Neural crest cell (in vitro differentiated cells): ENCODE measurements at places on chromosomes 3 and 15.

DNA sequence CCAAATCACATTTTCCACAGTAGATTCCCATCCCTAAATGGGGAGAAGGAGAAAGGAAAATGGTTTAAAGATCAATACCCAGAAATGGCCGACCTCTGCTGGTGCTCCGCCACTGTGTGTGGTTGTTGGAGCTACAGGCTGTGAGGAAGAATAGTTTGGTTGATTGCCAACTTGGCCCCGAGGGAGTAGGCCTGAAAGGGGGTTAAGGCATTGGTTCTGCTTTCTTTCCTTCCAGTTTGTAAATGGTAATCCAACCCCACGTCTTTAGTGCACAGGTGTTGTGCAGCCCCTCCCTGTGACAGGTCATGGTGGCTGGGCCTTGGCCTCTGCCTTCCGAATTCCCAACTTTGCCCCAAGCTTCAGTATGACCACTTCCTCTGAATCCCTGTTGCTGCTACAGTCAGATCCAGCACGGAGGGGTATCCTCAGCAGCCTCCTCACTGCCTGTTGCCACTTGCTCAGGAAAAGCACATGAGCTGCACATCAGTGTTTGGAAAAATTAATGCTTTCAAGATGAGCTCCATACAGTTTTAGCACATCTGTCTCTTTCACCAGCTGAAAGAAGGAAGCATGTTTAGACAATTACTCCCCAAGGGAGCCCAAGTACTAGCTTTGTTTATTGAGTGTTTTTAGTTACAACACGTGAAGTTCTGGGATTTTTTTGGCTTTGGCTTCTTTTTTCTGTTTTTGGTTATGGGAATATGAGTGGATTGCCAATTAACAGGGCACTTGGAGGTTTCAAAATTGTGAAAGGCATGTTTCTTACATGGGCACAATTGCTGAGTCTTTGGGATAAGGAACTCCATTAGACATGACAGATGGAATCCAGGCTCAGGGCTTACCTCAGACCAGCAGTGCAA is 92.3 kb upstream of the ROPN1 start:
- DNase-seq: no peak
- peaks cover 4% of the 10 kb centered on the region for H3K4me1 ChIP-seq
- no peak overlapping the region for H3K4me3 ChIP-seq
- H3K36me3 ChIP-seq: no peaks in the 10 kb centered on the region
- no peaks in the 10 kb centered on the region for H3K27me3 ChIP-seq

DNA sequence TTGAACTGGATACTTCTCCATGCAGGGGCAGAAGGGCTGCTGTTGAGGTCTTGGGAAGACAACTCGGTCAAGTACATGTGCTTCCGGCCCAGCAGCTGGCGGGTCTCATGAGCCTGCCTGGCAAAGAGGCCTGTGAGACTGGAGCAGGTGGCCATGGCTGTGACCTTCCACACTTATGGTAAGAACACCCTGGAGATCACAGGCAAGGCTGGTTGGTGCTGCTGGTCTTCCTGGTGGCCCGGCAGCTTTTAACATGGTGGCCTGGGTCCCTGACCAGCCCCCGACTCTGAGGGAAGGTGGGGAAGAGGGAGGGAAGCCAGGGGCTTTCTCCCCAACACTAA is 15.4 kb downstream of the CHRD start:
- no peaks in the 10 kb centered on the region for H3K36me3 ChIP-seq
- H3K27me3 ChIP-seq: peaks cover 25% of the 10 kb centered on the region
- DNase-seq: no peak
- H3K27ac ChIP-seq: no peak overlapping the region
- H3K4me1 ChIP-seq: no peaks in the 10 kb centered on the region

DNA sequence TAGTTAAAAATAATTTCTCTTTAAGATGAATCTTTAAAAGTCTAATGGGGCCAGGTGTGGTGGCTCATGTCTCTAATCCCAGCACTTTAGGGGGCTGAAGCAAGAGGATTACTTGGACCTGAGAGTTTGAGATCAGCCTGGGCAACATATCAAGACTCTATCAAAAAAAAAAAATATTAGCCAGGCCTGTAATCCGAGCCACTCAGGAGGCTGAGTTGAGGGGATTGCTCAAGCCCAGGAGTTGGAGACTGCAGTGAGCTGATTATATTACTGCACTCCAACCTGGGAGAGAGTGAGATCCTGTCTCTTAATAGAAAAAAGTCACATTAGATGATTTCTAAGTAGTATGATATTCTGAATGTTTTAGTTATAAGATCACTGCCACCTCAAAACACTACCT is 322.0 kb upstream of the MANF start:
- no peak overlapping the region for H3K27ac ChIP-seq
- H3K4me1 ChIP-seq: no peaks in the 10 kb centered on the region
- H3K36me3 ChIP-seq: no peaks in the 10 kb centered on the region
- no peaks in the 10 kb centered on the region for H3K27me3 ChIP-seq
- no peak for DNase-seq

DNA sequence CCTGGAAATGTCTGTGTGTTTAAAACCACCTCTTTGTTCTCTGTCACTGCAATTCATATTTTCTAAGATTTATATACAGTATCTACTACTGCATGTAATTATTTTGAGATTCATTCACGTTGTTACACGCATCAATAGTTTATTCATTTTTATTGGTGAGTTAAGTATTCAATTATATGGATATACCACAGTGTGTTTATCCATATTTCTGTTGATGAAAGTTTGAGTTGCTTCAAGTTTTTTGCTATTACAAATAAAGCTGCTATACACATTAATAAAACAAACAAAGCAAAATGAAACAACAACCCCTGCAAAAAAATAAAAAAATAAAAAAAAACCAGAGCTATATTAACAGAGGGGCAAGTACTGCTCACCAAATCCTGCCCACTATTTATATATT is 122.3 kb downstream of the NR2E3 start:
- no peak overlapping the region for H3K27ac ChIP-seq
- no peaks in the 10 kb centered on the region for H3K4me1 ChIP-seq
- DNase-seq: no peak
- H3K27me3 ChIP-seq: no peaks in the 10 kb centered on the region

DNA sequence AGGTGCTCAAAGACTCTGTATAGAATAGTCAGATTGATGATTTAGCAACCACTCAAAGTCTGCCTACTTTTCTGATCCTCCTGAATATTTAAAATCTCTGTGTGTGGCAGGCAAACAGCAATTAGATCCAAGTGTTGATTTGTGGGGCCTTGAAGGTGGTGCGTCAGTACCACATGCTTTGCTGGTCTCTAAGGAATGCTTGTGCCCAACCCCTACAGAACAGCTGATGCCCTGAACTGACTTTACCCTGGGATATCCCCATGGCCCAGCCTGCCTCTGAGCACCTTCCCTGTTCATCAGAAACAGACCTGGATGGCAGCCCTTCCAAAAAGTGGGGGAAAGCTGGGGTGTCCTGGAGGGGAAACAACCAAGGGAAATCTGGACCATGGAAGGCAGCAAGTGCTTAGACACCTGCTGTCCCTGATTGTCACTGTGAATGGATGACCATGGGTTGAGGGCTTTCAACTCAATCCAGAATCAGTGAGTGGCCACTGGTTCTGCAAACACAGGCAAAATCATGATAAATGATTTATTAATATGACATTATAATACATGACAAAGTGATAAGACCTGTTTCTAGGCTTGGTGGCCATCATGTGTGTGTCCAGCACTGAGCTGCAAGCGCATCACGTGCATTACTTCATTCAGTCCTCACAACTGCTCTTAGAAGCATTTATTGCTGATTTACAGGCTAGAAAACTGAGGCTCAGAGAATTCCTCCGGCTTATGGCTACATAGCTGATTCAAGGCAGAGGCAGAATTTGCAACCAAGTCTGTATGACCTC is 76.1 kb upstream of the TPM1 start:
- H3K4me1 ChIP-seq: peaks cover 12% of the 10 kb centered on the region
- H3K4me3 ChIP-seq: no peak overlapping the region
- H3K36me3 ChIP-seq: no peaks in the 10 kb centered on the region
- H3K27ac ChIP-seq: no peak overlapping the region
